ENCODE measurements at places on chromosomes 13 and 19.

- no peak for DNase-seq
Observed at GRCh38 chr13:34467450-34468083, 474.5 kb upstream of the NBEA start.

DNA sequence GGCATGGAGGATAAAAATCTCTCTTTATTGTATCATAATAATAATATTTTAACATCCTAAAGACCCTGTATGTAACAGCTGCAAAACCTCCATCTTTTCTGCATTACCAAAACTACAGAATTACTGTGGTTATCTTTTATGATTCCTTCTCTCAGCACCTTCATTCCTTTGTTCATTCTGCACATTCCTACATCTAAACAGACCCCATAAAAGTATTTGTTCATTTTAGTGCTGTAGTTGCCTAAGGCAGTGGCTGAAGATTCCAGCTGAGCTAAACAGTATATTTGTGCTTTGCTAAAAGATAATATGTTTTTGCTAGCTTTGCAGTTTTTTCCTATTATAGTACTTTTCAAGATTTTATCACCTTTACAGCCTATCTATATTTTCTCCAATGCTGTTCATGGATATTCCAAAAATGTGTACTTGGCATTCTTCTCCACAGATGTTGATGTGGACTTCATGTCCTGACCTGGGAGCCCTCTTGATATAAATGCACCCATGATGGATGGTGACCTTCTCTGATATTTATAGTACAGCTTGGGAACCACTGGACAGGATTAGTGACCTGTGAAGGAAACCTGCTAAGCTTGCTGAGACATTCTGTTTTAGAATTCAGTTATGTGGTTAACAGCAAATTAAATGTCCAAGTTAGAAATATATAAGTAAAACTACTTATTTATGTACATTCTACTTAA, 2832.9 kb upstream of the PCDH20 start:
- no peak for DNase-seq

DNA sequence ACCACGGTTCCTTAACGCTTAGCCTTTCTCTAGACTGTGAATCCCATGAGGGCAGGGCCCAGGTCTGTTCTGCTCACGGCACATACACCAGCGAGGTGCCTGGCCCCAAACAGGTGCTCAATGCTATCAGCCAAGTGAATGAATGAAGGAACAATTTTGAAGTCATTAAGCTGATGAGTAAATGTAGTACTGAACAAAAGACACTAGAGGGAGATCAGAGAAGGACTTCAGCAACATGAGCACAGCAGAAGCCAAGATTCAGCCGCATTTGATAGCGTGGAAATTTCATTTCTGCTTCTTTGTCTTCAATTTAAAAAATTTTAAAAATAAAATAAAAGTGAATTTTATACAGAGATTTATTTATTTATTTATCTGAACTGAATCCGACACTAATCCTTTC, 20.1 kb upstream of the MYO16 start:
- DNase-seq: no peak

- no peak for DNase-seq
Observed at GRCh38 chr13:99415014-99415650, 86.1 kb upstream of the TM9SF2 start.

DNA sequence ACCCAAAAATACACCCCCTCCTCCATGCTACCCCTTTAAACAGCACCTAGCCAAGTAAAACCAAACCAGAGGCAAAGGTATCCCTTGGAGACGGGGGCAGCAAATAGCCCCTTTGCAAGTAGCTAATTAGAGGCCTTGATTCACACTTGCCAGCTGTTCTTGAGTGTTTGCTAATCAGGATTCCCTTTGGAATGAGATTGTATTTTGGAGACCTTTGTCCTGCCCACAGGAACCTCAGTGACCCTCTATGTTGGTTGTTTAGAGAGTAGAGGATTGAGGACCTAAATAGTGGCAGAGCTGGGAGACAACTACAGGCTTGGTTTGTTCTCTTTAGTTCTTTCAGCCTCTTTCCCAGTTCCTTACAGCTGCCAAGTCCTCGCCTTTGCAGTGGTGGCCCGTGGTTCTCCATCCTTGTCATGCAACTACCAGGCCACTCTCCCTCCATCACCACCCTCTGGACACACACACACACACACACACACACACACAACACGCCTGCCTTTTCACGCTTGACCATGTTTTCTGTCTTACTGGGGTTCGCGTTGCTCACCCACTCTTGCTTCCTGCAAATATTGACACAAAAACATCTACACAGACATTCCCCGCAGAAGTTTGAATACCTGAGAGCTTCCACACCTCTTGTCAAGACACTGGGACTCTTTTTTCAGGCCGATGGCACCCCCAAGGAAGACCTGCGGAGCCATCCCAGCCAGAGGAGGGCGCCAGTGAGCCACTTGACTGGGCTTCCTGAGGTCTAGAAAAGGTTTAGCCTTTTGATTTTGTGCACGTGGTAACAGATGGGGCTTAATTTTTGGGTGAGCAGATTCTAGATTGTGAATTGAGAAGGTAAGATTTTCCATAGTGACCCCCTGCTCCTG, 80.0 kb upstream of the GPR183 start:
- DNase-seq: no peak

- no peak for DNase-seq
Observed at GRCh38 chr13:70905035-70905434, 796.8 kb upstream of the KLHL1 start.

GRCh38 chr19:10036601-10037071, 23.4 kb downstream of the RDH8 start:
- DNase-seq: no peak

- DNase-seq: no peak
Observed at GRCh38 chr13:21898459-21898858, 227.6 kb downstream of the FGF9 start.

GRCh38 chr13:77113496-77113895, 86.5 kb upstream of the FBXL3 start:
- DNase-seq: no peak

DNA sequence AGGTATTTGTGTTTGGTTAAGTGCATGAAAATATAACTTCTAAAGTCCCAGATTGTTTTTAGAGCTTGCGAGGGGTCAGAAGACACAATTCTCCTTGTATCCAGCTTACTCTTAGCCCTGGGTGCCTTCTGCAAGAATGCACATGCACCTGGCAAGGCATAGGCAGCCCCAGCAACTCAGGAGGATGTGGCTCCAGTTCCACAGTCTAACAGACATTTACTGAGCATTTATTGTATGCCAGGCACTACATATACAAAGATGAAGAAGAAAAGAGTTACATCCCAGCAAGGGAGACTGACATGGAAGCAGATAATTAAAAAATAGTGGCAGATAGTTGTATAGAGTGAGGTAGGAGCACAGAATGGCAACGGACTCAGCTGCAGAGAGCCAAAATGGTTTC, 101.1 kb upstream of the FRY start:
- DNase-seq: no peak

DNA sequence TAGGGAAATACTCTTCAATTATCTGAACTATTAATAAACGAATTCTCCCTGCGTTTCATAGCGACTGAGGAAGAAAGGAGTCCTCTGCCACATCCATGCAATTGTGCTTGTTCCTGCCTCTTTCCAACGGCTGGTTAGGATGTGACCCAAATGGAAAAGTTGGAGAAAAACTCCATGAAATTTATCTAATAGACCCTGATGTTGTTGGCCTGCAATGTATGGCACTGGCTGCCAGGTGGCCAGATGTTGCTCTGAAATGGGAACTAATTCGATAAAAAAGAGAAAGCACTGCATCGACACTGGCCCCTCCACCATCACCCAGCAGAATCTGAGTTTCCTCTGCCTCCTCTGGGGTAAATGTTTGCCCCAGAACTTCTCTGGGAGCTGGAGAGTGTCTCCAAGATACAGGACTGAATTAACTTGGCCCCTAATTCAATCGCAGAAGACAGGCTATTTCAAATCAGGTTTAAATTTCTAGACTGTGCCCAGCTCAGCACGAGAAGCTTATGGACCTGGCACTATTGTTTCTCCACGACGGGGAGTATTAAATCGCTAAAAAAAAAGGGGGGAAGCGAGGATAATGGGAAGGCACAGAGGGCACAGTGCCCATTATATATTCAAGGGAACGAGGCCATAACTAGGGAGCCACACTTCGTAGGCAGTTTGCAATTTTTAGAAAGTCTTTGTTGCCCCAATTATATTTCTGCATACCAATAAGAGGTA, 103.9 kb downstream of the ZIC5 start:
- DNase-seq: no peak

GRCh38 chr19:10258080-10258710, 6.2 kb downstream of the MRPL4 start:
- no peak for DNase-seq

DNA sequence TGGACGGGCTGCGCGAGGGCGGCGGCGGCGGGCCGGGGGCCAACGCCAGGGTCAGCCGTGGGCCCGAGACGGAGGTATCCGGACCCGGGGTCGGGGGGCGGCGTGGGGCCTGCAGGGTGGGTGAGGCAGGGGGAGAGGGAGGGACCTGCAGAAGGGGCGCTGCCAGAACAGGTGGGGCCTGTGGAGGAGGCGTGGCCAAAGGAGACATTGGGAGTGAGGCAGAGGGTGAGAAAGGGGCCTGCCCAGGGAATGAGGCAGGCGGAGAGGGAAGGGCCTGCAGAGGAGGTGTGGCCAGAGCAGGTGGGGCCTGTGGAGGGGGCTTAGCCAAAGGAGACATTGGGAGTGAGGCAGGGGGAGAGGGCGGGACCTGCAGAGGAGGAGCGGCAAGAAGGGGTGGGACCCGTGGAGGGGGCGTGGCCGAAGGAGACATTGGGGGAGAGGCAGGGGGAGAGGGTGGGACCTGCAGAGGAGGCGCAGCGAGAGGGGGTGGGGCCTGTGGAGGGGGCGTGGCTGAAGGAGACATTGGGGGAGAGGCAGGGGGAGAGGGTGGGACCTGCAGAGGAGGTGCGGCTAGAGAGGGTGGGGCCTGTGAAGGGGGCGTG, 4.2 kb downstream of the PRR36 start:
- DNase-seq: no peak

DNA sequence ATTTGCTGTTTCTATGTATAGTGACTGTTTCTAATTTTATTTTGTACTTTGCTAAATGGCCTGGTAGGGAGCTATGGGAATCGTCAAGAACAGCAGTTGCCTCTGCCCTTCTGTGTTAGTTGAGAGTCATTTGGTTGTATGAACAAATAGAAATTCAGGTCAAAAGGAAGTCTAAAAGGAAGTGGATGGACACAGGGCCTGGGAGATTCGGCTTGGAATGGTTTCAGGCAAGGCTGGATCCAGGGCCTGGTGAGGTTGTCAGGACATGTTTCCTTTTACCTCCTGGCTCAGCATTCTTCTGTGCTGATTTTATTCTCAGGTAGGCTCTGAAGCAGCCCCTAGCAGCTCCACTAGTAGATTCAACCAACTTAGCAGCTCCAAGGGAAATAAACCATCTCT, 118.9 kb downstream of the SIPA1L3 start:
- no peak for DNase-seq

DNA sequence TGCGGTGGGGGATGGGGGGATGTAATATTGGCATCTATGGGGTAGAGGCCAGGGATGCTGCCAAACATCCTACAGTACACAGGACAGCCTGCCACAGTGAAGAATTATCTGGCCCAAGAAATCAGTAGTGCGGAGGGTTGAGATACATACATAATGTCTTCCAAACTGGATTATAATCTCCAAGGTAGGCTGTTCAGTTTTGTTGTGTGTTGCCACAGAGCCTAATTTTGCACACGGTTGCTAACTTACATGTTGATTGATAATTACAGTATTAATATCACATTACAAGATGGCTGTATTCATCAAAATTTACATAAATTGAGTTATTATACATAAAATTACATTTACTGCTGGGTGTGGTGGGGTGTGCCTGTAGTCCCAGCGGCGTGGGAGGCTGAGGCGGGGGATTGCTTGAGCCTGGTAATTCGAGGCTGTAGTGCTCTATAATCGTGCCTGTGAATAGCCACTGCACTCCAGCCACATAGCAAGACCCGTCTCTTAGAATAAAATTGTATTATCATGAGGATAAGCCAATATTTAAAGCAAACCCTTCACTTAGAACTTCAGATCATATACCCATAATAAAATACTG, 8.1 kb downstream of the POMP start:
- DNase-seq: no peak

GRCh38 chr19:2475018-2475701, 767 bp upstream of the GADD45B start:
- no peak for DNase-seq

DNA sequence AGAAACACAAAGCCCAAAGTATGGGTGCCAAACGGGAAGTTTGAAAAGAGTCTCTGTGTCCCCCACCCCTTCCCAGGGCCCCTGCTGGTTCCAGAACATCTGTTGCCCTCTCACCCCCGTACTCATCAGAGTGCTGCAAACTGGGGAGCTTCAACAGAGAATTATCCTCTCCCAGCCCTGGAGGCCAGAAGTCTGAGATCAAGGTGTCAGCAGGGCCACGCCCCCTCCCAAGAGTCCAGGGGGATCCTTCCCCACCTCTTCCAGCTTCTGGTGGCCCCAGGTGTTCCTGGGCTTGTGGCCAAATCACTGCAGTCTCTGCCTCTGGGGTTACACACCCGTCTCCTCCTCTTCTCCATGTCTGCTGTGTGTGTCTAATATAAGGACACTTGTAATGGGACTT, 183.4 kb downstream of the PTPRS start:
- no peak for DNase-seq

DNA sequence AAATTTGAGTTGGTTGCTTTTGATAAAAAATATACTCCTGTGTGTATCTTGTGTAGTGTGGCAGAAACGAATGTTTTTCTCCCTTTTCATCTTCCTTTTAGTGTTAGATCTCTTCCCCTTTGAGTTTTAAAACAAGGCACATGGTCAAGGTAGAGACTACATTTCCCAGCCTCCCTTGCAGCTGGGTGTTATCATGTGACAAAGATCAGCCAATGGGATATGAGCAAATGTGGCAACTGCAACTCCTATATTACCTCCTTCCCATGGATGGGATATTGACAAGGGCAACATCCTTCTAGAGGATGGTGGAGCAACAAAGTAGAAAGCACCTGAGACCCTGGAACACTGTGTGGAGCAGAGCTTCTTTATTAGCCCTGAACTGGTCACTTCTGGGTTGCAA, 42.4 kb downstream of the ADGRE3 start:
- DNase-seq: no peak

Data from esophagus squamous epithelium (tissue), 5 donors.